ENCODE measurements at places on chromosomes 4 and X.
A peak's percentile ranks its signal among the peaks of the same experiment; 100 is the strongest.

DNA sequence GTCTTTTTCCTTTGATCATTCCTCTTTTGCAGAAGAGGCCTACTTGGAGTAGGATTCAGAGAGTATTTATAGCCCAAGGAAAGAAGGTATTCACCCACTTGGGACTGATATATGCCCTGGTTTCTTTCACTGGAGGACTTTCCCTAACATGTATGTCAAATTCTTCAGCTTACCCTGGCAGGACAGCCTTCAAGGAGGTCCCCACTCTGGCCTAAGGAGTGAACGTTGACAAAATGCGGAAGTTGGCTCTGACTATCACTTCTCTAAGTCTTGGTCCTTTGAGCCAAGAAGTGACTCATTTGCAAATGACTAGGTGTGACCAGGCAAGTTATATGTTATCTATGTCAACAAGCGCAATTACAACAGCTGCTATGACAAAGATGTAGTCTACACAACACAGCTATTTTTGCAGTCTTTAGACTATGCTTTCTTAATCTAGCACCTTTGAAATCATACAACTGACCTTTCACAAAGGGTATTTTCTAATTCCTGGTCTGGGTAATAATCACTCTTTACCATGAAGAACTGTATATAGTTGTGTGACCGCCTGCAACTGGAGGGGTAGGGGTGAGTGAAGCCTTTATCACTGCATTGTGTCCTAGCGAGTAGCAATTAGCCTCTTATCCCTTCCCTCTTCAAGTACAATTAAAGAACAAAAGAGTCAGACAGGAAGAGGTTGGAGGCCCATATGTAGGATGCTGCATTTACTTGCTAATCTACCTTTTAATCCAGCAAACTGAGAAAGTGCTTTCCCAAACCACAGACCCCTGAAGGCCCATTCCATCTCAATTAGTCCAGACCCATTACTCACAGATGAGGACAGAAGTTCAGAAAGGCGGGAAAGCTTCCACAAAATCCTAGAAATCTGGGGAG, 50.1 kb downstream of the RASGEF1B start:
- DNase-seq: peak; percentile 84

GRCh38 chr4:80263541-80264351, 2.7 kb upstream of the FGF5 start:
- DNase-seq: no peak

- no peak for DNase-seq
Observed at GRCh38 chrX:35773958-35774564, 24.1 kb upstream of the MAGEB16 start.

DNA sequence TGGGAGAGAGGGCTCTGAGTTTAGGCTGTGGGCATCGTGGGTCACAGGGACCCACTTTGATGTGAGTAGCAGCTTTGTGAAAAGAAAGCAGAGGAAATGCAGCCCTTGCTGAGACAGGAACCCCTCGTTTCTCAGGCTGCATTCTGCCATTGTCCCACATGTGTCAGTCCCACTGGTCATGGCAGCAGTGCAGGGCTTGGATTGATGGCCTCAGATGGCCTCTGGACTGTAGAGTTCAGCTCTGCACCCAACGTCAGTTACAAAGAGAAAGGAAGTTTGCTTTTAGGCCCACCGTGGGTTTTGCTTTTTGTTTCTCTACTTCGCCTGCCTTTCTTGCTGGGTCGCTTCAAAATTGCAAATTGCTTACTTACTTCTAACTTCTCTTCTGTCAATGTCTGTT, 248.3 kb upstream of the KLF3 start:
- no peak for DNase-seq

- no peak for DNase-seq
Observed at GRCh38 chr4:7808181-7808580, 131.5 kb downstream of the AFAP1 start.

- no peak for DNase-seq
Observed at GRCh38 chrX:22060415-22061280, 28.5 kb downstream of the PHEX start.

DNA sequence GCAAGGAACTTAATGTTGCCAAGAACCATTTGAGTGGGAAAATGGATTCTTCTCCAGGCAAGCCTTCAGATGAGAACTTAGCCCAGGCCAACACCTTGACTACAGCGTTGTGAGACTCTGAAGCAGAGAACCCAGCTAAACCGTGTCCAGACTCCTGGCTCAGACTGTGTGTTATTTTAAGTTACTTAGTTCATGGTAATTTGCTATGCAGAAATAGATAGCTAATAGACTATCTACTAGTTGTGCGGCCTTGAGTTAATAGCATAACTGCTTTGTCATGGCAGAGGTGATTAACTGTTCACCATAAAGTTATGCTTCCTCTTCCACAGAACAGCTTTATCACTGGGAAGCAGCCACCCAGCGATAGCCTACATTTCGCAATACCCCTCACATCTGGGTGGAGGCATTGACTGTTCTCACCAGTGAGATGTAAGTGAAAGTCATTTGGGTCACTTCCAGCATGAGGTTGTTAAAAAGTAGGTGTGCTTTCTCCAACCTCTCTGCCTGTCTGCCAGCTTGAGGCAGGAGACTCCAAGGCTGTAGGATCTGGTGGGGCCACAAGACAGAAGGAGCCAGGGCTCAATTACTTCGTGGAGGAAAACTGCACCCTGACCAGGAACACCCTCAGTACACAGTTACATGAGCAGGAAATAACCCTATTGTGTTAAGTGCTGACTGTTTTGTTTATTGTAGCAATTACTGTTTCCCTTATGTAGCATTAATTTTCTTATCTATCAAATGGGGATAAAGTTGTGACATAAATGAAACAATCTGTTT, 94.2 kb downstream of the GPAT3 start:
- no peak for DNase-seq

DNA sequence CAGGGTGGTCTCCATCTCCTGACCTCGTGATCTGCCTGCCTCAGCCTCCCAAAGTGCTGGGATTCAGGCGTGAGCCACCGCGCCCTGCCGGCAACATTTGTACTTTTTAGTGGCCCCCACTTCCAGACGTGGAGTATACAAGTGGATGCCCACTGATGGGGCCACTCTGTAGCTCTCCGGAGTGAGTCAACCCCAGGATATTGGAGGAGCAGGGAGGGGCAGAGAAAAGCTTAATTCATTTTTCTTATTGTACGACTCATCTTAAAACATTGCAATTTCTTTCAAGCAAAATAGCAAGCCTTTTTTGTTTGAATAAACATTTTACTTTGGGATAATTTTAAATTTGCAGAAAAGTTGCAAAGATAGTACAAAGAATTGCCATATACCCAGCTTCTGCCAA, 34.6 kb downstream of the FAM9C start:
- no peak for DNase-seq

- DNase-seq: no peak
Observed at GRCh38 chr4:95957054-95957453, 117.2 kb downstream of the PDHA2 start.

DNA sequence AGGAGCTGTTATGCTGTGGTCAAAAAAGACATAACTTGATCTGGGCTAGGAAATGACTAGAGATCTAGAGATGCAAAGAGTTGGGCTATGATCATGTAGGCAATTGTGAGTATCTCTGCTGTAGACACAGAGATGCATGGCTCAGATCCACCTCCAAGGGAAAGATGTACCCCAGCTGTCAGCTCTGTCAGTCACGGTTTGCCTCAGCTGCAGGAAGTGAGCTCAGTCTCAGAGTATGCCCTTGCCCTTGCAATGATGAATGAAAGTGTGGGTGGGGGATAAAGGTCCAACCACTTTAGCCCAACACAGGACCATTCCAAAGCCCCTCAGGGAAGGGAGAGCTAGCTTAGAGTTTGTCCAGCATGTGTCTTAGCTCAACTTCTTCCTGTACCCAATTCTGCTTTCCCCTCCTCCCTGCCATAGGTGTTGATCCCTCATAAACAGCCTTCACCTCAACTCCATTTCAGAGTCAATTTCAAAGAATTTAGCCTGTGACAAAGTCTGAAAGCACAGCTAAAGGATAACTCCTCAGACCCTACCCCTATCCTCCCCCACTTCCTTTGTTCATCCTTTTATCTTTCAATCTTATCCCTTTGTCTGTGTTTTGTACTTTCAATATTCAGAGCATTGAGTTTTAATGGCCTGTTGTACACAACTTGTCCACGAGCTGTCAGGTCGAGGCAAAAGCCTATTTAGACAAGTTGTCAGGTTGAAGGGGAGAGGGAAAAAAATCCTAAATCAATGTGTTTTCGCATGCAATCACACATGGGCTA, 90.6 kb downstream of the MID1IP1 start:
- no peak for DNase-seq

GRCh38 chrX:45258731-45259402, 58.2 kb upstream of the DIPK2B start:
- DNase-seq: peak; percentile 15

DNA sequence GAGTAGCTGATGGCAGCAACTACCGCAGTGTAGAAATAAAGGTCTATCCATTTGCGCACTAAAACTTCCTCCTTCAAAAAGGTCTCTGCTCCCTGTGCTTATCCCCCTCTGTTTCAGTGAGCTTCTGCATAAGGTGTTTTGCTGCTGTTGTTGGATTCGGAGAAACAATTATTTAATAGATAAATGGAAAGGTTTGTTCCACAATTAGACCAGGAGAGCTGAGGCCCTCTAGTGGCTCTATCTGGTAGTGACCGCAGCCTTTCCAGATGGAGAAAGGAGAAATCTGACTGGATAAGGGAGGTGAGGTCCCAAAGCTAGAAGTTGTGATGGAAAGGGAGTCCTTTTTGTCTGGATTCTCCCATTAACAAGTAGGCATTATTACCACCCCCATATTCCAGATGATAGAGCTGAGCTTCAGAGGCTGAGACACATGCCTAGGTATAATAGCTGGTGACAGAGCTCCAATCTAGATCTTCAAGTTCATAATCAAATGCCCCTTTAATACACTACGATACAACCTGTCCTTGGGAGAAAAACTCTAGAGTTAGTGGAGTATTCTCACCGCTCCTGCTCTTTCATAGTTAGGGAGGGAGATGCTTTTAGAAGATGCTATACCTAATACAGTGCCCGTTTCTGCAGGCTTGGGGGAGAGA, 5.1 kb upstream of the GABRQ start:
- peak; percentile 32 for DNase-seq

DNA sequence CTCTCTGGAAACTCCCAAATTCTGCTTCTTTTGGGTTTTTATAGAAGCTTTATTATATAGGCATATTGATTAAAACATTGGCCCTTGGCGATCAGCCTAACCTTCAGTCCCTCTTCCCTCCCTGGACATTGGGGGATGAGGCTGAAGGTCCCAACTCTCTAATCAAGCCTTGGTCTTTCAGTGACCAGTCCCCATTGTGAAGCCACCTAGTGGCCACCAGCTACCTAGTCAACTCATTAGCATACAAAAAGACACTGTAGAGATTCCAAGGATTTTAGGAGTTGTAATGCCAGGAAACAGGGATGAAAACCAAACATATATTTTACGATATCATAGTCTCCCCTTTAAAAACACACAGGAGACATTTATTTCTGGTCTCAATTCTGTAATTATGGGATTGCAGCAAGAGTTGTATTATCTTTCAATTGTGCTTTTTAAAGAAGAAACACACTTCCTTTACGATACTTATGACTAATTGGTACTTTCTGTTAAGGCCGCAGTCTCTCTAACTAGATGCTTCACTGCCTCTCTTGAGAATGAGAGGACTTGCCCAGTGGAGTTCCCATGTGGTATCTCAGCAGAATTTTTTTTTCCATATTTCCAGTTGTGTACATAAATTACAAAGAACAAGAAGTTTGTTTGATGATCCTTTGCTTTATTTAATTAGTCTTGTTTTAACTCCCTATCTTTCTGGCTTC, 58.2 kb downstream of the WDR17 start:
- peak; percentile 54 for DNase-seq

GRCh38 chr4:46931981-46932380, 22.9 kb upstream of the COX7B2 start:
- peak; percentile 2 for DNase-seq

DNA sequence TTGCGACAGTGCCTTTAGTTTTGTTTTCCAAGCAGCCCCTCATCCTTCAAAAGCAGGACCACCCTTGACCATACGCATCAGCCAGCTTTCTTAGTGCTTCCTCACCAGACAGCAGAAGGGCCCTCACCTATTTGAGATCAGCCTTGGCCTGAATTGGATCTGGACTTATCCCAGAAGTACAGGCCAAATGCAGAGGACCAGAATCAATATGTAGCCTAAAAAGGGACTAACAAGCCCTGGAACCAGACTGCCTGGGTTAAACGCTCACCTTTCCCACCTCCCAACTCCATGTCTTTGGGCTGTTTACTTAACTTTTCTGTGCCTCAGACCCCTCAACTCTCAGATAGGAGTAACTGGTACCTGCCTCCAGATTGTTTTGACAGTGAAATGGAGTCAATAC, 77.7 kb upstream of the ATP6AP2 start:
- no peak for DNase-seq

GRCh38 chrX:133674726-133675470, 259.6 kb upstream of the GPC4 start:
- DNase-seq: no peak

GRCh38 chrX:125544856-125545255, 225.2 kb downstream of the TEX13C start:
- no peak for DNase-seq

DNA sequence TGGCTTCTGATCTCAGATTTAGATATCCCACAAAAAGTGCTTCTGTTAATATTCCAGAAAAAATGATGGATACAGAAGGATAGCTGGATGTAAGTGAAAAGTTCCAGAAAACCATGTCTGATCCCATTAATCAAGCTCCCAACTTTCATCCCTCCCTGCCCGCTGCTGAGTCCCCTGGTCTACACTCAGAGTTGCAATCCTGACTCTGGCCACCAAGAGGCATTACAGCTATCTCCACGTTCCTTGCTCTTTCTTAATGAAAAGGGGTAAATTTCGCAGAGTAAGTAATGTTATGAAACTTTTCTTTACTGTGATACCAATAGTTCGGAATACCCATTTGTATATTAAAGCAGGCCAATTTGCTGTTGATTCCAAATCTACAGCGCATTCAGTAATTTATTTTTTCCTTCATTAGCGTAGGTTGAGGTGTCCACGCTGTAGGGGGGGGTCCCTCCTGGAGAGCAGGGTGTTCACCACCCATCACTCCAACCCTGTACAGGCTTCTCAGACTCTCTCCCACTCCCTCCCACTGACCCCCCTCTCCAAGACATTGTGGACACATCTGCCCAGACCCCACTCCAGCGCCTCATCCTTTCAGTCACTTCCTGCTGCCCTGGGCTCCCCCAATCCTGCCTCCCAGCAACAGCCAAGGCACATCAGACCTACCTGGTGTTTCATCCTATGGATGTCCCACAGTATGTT, 55.1 kb downstream of the RAB40A start:
- peak; percentile 0 for DNase-seq

- DNase-seq: peak; percentile 10
Observed at GRCh38 chr4:48654015-48654664, 125.9 kb downstream of the FRYL start.
